Activated gamma-delta T cell (primary cell): ENCODE measurements at places on chromosomes 1 and 21.

GRCh38 chr1:19113697-19114092 is 96.4 kb downstream of the UBR4 start:
- no peak for DNase-seq

- DNase-seq: no peak
These were observed 184.5 kb upstream of the KAZN start for GRCh38 chr1:14413819-14414490.

- no peak for DNase-seq
These were observed 451.3 kb downstream of the AJAP1 start for GRCh38 chr1:5105744-5106143.

DNA sequence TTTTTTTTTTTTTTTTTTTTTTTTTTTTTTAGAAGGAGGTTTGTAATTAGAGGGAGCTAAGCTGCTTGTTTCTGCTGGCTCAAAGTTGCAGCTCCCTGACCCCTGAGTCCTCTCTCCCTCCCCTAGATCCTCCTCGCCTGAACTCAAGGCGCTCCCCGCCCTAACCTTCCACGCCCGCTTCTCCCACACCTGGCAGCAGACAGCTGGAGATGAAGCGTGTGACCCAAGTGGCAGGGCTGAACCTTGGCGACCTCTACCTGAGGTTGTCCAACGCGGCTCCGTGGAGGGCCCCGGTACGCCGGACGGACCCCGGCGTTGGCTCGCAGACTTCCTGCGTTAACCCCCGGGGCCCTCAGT is 795 bp downstream of the NGF start:
- no peak for DNase-seq

GRCh38 chr1:117014209-117014608 is 12.6 kb downstream of the CD101 start:
- DNase-seq: no peak

DNA sequence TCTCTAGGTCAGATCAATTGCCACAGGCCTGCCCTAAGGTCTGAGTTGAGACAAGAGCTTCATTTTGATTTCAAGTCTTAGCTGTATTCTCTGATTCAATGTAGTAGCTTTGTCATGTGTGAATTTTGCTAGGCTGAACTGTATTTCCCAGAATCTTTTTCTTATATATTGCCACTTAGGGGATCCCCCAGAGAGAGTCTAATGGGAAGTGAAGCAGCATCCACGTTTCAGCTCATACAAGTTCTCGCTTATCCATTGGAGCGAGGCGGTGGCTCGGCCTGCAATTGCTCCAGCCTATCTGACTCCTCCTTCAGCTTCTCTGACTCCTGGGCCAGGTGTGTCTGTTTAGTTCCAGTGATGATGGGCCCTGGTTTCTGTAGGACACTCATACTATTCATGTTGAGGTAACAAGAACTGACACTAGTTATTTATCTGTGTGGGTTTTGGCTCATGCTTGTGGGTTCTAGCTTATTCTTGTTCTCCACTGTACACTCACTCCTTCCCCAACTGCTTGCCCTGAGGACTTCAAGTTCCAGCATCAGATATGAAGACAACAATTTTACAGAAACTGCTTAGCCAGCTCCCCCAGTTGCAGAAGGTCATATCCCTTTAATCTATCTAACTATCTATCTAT is 48.2 kb downstream of the TBX19 start:
- DNase-seq: no peak

GRCh38 chr1:58732087-58732775 is 32.4 kb upstream of the MYSM1 start:
- no peak for DNase-seq

DNA sequence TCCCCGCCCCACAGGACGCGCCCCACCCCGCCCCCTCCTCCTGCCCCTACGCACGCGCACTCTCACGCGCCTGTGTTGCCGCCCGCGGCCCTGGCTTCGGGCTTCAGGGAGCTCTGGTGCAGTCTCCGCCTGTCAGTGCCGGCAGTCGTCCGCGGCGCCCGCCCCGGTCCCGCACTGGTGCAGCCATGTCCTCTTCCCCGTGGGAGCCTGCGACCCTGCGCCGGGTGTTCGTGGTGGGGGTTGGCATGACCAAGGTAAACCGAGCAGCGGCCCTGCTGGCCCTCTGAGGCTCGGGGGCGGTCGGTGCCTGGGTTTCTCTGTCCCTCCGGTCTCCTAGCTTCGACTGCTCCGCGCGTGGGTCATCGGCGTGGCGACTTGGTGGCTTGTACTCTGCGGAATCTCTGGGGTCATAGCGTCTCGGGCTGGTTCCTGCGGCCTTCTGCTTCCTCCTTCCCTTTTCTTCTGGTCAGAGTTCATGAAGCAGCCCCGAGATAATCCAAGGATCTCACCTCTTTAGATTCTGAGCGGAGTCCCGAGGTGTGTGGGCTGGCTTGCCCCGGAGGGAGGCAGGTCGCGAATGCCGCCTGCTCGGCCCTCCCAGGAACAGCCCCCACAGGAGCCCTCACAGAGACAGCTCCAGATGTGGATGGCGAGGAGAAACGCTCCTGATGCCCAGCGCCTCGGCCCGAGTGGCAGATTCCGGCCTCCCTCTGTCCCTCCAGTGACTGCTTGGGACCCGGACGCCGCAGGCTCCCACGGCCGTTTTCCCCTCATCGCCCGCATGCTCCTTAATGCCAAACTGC is at the start of gene SCP2:
Gene SCP2 (plus strand): TSS at position 65 of the 803 bp plus-strand sequence. CDS start 121 bp downstream, at position 186.
- DNase-seq: peak; percentile 59

- DNase-seq: no peak
These were observed 47.2 kb upstream of the RASAL2 start for GRCh38 chr1:178046591-178047270.

- no peak for DNase-seq
These were observed 23.4 kb upstream of the TRAPPC10 start for GRCh38 chr21:43988506-43989230.
